ENCODE measurements at places on chromosomes 12 and 14.

DNA sequence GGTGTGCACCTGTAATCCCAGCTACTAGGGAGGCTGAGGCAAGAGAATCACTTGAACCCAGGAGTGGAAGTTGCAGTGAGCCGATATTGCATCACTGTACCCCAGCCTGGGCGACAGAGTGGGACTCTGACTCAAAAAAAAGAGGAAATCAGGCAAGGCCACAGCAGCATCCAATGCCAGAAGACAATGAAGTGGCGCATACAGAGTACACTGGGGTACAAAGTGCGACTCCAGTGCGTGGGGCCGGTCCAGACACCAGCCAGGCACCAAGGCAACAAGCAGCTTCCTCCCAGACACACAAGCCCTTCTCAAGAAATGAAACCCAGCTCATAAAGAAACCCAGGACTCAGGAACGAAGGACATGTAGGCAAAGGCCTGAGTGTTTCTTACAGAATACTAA is 28.2 kb downstream of the TTC7B start:
- DNase-seq, result no peak

- DNase-seq, result no peak
These were observed 12.0 kb downstream of the SOAT2 start for GRCh38 chr12:53115112-53115890.

GRCh38 chr14:89455412-89455811 is 38.4 kb upstream of the FOXN3 start:
- DNase-seq, result no peak

DNA sequence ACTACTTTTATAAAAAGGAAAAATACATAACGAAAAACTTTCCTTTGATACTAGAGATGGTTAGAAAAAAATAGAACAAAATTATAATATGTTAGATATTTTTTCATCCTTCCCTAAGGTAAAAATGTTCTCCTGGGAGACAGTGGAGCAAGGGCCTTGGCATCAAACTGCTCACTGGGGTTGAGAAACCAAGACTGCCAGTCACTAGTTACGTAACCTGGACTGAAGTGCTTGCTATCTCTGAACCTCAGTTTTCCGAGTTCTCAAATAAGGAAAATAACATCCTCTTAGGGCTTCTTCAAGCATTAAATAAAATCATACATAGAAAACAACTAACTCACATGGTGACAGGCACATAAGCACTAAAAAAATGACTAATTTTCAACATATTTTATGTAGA is 48.2 kb upstream of the FRMD6 start:
- no peak for DNase-seq

DNA sequence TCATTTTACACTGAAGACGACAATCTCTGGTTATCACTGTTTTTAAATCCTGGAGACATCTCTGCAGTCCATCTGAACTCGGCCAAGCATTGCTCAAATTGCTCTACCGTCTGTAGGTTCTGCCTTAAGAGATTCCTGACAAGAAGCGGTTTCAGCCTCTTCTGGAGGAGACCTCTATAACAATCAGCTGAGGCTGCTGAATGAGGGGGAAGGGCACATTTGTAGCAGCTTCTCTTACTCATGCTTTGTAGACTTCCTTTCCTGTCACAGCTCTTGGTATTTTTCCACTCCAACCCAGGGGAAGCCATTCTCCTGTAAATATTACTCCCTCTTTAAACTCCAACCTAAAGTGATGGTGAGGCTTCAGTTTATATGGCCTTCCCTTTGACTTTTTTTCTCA is 3.0 kb downstream of the ARG2 start:
- no peak for DNase-seq

GRCh38 chr12:8603286-8603685 is 9.4 kb downstream of the AICDA start:
- DNase-seq, result no peak

DNA sequence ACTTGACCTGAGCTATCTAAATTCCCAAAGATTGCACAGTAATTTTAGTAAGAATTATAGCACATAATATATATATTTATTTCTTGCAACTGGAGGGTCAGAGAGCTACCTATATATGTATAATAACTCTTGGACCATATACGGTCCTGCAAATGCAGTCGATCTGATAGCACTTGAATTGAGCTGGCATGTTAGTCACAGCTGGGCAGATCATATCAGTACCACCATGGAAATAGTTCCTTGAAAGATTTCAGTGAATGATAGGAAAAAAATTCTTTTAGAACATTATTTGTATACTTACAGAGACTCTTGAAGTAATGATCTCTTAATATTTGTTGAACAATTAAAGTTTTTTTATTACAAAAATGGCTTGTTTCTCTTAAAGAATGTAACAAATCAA is 94.5 kb upstream of the MON2 start:
- DNase-seq, result no peak

DNA sequence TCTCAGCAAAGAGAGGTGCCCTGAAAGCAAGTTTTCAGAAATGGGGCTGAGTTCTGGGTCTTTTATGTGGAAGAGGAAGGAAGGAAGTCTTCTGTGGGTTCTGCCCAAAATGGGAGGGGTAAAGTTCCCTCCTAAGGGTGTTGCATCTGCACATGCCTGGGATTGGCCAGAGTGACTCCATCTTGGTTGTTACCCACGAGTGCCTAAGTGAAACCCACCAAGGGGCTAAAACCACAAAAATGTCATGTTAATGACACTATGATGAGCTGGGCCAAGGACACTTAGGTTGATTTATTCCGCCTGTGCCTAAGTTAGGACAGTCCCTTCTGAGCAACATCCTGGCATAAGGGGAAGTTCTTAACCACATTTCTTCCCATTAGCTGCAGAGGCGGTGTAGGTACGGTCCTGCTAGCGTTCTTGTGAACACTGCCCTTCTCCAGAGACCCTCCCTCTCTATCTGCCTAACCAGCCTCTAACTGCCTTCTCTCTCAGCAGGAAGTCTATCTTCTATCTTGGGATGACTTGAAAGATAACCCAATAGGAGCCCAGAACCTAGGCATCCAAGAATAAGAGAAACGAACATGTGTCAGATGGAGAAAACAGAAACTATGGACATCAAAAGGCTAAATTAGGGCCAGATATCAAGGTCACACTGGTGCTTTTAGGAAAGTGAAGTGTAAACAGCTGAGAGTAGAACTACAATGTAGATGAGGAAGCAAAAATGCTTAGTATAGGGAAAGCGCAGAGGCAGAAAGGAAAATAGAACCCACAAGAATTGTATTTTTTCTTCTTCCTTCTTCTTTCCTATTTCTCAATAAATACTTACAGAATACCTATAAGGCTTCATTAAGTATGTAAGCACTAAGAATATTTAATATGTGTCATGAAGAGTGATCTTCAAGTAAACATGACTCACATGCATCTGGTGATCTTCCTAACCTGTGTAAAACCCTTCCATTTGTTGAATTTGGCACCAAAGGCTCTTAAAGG is 104.2 kb upstream of the AMN1 start:
- DNase-seq, result peak; percentile 12

DNA sequence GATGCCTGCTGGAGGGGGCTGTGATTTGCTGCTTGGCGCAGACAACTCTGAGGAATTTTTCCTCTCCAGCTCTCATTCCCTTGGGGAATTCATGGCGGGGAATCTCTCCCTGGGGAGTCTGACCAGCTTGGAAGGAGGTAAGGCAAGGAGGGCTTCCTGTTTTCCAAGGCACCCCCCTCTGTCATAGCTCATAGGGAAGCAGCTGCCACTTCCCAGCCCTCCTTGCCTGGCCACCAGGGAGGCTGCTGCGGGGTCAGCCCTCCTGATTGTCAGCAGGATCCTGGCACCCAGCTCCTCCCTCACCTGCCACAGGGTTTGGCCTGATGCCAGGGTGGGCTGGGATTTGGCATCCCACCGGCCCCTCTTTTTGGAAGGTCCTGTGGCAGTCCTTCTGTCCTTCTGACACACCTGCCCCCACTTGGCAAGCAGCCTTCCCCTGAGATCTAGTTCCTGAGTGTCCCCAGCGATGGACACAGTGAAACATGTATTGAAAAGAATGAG is 74.9 kb downstream of the TSPAN9 start:
- no peak for DNase-seq

DNA sequence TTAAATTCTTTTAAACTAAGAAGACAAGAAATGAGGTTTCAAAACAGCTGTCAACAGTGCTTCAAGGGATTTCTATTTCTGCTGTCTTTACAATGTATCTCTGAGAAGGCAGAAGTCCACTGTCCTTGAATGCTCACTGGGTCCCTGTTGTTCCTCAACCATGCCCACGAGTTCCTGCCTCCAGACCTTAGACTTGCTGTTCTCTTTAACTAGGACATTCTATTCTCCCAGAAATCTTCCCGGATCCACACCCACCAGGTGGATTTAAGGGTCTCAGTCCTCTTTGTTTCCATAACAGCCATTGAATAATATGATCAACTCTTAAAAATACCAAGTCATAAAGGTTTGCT is 6.7 kb upstream of the SLC41A2 start:
- no peak for DNase-seq

DNA sequence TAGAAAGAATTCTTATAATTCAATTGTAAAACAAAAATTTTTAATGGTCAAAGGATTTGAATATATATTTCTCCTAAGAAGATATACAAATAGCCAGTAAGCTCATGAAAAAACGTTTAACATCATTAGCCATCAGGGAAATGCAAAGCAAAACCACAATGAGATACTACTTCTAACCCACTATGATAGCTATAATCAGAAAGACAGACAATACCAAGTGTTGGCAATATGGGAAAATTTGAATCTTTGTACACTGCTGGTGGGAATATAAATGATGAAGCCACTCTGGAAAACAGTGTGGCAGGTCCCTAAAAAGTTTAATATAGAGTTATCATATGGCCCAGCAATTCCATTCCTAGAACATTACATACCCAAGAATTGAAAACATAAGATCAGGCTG is 25.4 kb downstream of the RALGAPA1 start:
- DNase-seq, result no peak

GRCh38 chr14:104601786-104602185 is 2.8 kb downstream of the TMEM179 start:
- DNase-seq, result no peak

- no peak for DNase-seq
These were observed 14.2 kb downstream of the ESR2 start for GRCh38 chr14:64279704-64280668.

DNA sequence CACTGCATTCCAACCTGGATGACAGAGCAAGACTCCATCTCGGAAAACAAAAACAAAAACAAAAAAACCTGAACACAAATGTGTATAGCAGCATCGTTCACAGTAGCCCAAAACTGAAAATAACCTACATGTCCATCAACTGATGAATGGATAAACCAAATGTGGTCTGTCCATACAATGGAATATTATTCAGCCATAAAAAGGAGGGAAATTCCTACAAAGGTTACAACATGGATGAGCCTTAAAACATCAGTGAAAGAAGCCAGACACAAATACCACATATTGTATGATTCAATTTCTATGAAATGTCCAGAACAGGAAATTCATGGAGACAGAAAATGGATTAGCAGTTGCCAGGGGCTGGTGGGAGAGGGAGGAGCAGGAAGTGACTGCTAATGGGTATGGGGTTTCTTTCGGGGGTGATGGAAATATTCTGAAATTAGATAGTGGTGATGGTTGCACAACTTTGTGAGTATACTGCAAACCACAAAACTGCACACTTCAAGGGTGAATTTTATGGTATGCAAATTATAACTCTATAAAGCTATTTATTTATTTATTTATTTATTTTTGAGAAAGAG is 4.0 kb downstream of the MYL2 start:
- no peak for DNase-seq

- DNase-seq, result no peak
These were observed 120.3 kb upstream of the SLC38A4 start for GRCh38 chr12:46946137-46946536.

GRCh38 chr14:59028476-59029202 is 159.8 kb upstream of the DAAM1 start:
- no peak for DNase-seq

DNA sequence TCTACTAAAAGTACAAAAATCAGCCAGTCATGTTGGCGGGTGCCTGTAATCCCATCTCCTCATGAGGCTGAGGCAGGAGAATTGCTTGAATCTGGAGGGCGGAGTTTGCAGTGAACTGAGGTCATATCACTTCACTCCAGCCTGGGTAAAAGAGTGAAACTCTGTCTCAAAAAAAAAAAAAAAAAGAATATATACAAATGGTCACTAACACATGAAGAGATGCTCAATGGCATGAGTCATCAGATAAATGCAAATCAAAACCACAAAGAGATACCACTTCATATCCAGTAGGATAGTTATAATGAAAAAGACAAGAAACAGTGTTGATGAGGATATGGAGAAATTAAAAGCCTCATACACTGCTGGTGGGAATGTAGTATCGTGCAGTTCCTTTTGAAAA is 33.6 kb upstream of the METAP2 start:
- no peak for DNase-seq

- no peak for DNase-seq
These were observed 38.2 kb upstream of the TMX1 start for GRCh38 chr14:51201890-51202289.

DNA sequence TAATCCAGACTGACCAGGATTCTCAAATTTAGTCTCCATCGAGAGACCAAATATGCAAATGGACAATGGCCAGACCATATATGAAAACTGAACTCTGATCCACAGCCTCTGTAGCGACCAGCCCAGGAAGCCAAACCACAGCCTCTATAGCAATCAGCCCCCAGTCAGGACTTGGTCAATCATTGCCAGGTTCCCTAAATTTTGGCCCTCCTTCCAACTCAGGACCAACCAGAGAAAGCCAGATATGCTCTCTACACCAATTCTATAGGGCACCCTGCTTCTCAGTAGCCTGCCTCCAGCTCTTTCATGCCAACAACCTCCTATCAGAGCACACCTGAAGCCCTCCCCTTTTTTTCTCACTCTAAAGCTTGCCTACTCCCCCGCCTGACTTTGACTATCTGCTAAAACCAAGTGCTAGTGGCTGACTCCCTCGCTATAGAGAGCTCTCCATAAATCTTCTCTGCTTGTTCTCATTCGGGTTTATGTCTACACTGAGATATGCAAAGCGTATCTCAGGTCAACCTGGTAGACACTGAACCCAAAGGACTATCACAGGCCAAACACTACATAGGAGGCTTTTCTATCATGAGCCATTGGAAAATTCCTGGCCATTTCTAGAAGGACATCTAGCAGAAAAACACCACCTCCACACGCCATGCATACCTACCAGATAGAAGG is 110.5 kb upstream of the FUT8 start:
- DNase-seq, result no peak

GRCh38 chr14:73795974-73796373 is 55.7 kb upstream of the PTGR2 start:
- no peak for DNase-seq

DNA sequence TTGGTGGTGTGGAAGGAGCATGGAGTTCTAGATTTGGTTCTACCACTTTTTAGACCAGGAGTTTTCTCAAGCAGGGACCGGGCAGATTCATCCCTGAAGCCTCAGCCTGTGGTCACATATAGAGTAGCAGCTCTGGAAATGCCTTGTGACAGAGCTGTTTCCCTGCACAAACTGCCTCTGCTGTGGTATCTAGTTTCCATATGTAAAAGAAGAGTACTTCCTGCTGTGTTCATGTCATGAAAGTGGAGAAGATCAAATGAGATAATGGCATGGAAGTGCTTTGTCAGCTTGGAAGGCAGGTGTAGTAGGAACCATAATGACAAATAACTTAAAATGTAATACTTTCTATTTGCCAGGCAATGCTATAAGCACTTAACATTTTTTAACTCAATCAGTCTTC is 26.1 kb downstream of the OTUB2 start:
- no peak for DNase-seq

- DNase-seq, result no peak
These were observed 97.1 kb upstream of the PLEKHG7 start for GRCh38 chr12:92605621-92606170.

- DNase-seq, result no peak
These were observed 59.5 kb upstream of the DYRK2 start for GRCh38 chr12:67589078-67589477.

Measured in stimulated activated CD4-positive, alpha-beta T cell treated with anti-CD3 and anti-CD28 coated beads, TNF-alpha, amount 100 ng/mL, for 24 hours (primary cell).